Common myeloid progenitor, CD34-positive (primary cell): ENCODE measurements at places on chromosomes 6 and 20.

GRCh38 chr20:21808863-21809664, 103.6 kb downstream of the PAX1 start:
- peak; percentile 17 for DNase-seq

DNA sequence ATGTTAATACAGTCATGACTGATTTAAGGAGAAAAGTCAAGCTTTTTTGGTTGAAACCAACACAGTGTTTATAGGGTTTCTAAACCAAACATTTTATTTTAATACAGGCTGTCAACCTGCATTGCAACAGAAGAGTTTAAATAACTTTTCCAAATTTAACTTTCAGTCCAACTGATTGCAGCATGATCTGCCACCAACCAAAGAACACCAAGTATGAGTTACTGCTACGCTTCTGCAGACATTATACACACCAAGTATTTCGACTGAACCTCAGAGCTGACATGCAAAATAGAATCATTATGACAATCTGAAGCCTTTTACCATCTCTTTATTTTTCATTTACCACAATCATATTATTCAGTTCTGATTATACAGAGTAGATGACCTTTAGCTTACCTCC, 151.2 kb upstream of the DST start:
- DNase-seq, result no peak

- DNase-seq, result peak; percentile 8
Observed at GRCh38 chr6:108222504-108222903, 38.3 kb downstream of the SNX3 start.

- DNase-seq, result no peak
Observed at GRCh38 chr20:52201395-52201794, 9.8 kb upstream of the ZFP64 start.

- peak; percentile 45 for DNase-seq
Observed at GRCh38 chr20:14337400-14338171, at the start of gene FLRT3. TSS of gene FLRT3 (minus strand) at chr20:14337612. CDS start at chr20:14327506, 10,106 bp downstream.

DNA sequence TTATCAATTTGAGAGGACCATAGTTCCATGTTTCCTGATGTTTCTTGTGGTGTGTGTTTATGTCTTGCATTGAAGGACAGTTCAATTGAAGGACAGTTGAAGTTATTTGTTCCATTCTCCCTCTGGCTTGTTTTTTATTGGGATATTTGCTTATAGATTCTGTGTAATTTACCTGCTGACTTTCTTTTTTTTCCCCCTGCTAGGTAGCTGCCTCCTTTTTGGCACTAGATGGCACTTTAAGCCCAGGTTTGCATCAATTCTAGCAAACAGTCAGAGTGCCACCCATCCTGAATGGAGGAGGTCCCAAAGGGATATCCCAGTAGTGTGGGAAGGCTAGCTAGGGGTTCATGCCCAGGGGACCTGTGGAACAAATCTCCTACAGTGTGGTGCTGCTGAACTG, 78.1 kb downstream of the CFAP61 start:
- DNase-seq, result peak; percentile 2

DNA sequence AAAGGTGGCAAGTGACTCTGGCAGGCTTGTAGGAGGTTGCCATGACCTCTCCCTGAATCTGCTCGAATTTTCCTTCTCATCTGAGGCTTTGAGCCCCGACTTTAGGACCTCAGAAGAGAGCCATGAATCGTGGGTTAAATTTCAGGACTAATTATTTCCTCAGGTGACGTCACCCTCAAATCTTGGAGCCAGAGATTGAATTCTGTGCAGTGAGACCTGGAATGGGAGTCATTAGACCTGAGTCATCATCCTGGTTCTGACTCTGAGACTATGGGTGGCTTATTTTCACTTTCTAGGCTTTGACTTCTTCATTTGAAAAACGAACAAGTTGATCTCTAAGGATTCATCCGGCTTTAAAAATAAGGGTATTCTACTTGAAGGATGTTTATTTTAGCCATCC, 48.5 kb upstream of the PDYN start:
- no peak for DNase-seq

- DNase-seq, result peak; percentile 17
Observed at GRCh38 chr6:13561624-13562267, 12.7 kb upstream of the SIRT5 start.

DNA sequence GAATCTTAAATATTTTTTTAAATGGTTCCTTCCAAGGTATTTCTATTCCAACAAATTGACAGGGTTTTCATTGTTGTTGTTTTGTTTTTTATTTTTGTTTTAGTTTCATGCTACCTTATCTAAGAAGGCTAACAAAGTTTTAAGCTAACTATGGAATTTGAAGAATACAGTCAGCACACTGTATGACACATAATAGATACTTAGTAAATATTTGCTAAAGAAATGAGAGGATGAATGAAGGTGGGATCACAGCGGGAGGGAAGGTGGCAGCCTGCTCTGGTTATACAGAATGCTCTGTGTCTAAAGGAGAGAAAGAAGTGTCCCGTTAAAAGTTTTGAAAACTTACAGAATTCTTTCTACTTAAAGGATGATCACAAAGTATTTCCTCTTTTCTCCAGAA, 43.7 kb upstream of the DST start:
- DNase-seq, result no peak

- no peak for DNase-seq
Observed at GRCh38 chr20:60806824-60807223, 445.2 kb upstream of the CDH4 start.

- no peak for DNase-seq
Observed at GRCh38 chr20:25991051-25991755, 294.6 kb upstream of the ZNF337 start.

- DNase-seq, result no peak
Observed at GRCh38 chr20:9490631-9491030, 23.8 kb upstream of the LAMP5 start.

DNA sequence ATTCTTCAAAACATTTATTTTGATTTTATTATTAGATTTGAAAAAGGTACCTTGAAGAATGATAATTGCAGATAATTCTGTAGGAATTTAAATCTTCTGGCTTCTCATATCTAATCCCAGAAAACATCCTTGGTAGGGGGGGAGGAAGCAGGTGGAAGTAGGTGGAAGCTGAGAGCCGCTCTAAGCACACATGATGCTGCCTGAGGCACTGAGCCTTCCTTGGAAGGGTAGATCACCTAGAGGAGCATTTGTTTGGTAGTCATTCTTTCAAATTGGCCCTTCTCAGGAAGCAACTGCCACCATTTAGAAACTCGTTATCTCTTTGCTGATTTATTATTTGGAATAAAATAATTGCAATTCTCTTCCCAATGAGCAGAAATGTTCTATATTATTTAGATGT, 623.3 kb downstream of the CD109 start:
- DNase-seq, result no peak

- no peak for DNase-seq
Observed at GRCh38 chr6:158257425-158257759, 54.9 kb upstream of the TULP4 start.

- no peak for DNase-seq
Observed at GRCh38 chr6:14798594-14798982, 447.3 kb upstream of the JARID2 start.

GRCh38 chr20:9441948-9442347, 72.4 kb upstream of the LAMP5 start:
- DNase-seq, result no peak

DNA sequence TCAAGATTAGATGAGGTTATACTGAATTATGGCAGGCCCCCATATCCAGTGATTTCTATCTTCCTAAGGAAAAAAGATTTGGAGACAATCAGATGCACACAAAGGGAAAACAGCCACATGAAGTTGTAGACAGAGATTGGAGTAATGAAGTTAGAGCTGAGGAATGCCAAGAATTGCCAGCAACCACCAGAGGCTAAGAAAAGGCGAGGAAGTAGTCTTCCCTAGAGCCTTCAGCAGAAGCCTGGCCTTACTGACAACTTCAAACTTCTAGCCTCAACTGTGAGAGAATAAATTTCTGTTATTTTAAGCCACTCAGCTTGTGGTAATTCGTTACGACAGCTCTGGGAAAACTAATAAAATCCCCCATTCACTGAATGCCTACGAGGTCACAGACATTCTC, 473.9 kb downstream of the COL12A1 start:
- no peak for DNase-seq

- DNase-seq, result no peak
Observed at GRCh38 chr6:14274546-14275492, 157.2 kb downstream of the CD83 start.

DNA sequence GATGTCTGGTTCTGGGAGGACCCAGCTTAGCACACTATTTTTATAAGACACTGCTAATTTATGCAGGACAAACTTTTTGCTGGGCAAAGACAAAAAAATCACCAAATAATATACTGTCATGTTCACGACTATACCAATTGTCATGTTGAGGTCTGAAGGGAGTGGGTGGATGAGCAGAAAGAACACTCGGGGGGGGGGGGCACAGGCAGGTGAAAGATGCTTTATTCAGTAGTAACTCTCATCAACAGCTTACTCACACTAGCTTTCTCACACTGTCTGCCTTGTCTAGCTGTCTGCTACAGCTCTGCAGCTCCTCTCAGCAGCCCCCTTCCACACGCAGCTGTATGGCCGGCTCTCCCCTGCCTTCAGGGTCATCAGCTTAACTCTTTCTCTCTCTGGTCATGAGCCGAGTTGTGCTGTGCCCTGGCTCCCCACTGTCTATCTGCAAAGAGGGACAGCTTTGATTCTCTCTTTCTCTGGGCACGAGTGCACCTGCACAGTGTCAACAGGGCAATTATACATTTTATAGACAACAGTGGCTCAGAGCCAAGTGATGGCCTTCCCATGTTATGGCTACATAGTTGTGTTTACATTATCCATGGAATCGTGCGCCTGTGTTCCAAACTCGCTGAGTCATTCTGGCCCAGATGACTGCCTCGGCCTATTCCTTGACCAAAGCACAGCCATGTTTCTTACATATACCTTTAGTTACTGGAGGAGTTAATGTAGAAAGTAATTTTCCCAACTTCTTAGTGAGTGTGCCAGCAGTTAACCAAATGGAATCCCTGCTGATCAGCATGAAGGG, 187.7 kb upstream of the PRSS16 start:
- DNase-seq, result no peak

GRCh38 chr6:132107896-132108295, 156.7 kb upstream of the CCN2 start:
- no peak for DNase-seq

DNA sequence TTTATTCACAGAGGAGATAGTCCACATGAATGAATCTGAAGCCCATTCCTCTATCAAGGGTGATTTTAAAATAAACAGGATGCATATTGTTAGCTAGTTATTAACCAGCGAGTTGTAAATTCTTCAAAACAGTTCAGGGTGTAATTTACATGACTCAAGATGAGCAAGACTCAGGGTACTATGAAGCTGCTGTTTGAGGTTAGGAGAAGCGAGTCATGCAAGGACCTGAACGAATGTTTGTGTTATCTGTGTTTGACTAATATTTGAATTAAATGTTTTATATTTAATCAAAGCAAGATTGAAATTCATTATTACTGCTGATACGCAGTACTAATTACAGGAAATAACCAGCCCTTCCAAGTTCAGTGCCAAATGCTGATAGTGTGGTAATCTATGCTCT, 191.1 kb downstream of the SAMD5 start:
- DNase-seq, result no peak

GRCh38 chr6:21149470-21149869, 444.1 kb upstream of the SOX4 start:
- no peak for DNase-seq

GRCh38 chr6:53103993-53104675, 38.9 kb downstream of the FBXO9 start:
- DNase-seq, result peak; percentile 59

DNA sequence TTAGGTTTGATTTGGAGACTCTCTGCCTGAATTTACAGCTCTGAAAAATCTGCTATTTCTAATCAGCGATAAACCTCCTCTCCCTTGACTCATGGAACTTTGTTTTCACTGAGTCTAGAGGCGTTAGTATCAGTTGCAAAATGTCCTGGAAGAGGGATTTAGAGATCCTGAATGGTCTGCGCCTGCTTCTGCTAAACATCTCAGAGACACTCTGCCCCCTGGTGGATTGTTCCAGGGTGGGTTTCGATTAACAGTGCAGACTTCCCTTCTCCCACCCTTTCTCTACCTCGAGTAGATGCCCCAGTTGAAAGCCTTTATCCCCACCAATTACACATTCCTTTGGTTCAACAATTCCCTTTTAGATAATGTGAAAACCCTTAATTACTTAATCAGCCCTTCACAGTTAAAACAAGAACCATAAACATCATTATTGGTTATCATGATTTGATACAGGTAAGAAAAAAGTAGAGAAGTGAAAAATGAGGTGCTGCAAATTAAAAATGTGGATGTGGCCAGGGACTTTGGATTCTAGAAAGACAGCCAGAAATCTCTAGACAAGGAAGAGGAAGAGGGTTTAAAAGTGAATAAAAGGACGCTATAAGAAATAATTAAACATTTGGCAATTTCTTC, 5.5 kb downstream of the HTR1B start:
- peak; percentile 66 for DNase-seq

DNA sequence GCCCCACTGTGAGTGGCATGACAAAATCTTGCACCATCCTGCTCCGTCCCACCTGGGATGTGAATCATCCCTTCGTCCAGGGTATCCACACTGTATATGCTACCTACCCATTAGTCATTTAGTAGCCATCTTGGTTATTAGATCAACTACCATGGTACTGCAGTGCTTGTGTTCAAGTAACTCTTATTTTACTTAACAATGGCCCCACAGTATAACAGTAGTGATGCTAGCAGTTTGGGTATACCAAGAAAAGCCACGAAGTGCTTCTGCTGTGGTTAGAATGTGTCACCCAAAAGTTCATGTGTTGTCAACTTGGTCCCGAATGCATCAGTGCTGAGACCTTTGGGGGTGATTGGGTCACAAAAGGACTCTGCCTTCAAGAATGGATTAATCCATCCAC, 11.7 kb downstream of the OSER1 start:
- DNase-seq, result no peak

- DNase-seq, result no peak
Observed at GRCh38 chr6:72416744-72417465, 205.0 kb upstream of the KCNQ5 start.

DNA sequence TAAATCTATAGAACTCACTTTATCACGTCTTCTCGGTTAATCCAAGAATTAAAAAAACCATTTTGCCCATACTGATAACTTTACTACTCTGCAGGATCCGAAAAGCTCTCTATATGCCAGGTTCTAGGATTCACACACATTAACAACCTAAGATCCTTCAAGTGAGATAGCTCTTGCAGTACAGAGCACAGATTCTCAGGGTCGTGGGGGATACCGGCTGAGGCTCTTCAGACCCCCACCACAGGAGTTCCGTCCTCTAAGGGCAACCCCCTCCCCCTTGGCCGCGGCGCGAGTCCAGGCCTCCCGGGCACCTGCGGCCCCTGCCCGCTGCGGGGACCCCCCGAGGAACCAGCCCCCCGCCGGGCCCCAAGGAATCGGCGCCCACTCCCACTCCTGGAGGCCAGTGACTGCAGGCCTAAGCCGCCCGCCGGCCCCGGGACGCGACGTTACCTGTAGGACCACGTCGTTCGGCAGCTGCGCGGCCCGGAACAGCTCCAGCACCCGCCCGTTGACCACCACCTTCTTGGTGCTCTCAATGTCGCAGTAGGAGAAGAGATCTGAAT, 892 bp downstream of the REPS1 start:
- DNase-seq, result no peak

DNA sequence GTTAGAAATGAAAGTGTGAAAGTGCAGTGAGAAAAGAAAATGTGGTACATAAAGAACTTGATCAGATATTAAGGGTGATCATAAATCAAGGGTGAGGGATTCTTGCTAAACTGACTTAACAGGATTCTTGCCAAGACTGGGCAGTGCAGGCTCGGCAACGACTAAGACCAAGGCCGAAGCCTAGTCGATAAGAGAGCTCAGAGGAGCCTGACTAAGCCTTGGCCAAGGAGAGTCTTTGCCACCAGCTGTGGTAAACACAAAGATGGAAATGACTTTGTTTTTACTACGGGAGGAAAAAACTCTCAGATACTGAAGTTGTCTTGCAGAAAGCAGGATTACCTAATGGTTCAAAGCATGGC, 196.6 kb downstream of the LY86 start:
- no peak for DNase-seq
